ENCODE measurements at places on chromosomes 6 and 20. TPM values are rescaled to one million over a fixed set of nuclear protein-coding genes. Genes with fewer than 3 reads are reported as not detected.

The AK9 gene
- total RNA-seq, result 2.2 TPM

The HEY2 gene
- not detected for total RNA-seq

The STX11 gene
- total RNA-seq, result 16.6 TPM

The ASXL1 gene
- total RNA-seq, result 147 TPM

The SLC22A23 gene
- 1.0 TPM for total RNA-seq

The SNAP25 gene
- 0.63 TPM for total RNA-seq

The RPN2 gene
- 125 TPM for total RNA-seq

The SMPD2 gene
- total RNA-seq, result 9.7 TPM

The LRP11 gene
- 6.7 TPM for total RNA-seq

The BMP6 gene
- total RNA-seq, result 0.46 TPM

The PCIF1 gene
- 33.0 TPM for total RNA-seq

The SLC22A7 gene
- not detected for total RNA-seq

The HCRTR2 gene
- total RNA-seq, result not detected

The GPX5 gene
- not detected for total RNA-seq

The BACH2 gene
- 55.4 TPM for total RNA-seq

The CGA gene
- not detected for total RNA-seq

The MATN4 gene
- 0.70 TPM for total RNA-seq

The HLA-DQA2 gene
- not detected for total RNA-seq

The CST1 gene
- total RNA-seq, result not detected

The TSHZ2 gene
- total RNA-seq, result 28.9 TPM

The SRMS gene
- total RNA-seq, result not detected

The PPP1R3G gene
- total RNA-seq, result not detected

The SLC17A3 gene
- total RNA-seq, result not detected

The PDE7B gene
- total RNA-seq, result 0.12 TPM

The WFDC10B gene
- total RNA-seq, result not detected

The CD93 gene
- 1.8 TPM for total RNA-seq
